Right forelimb (tissue), 1 donor: ENCODE measurements at places on chromosomes 13 and 19.
A peak's percentile ranks its signal among the peaks of the same experiment; 100 is the strongest.

- DNase-seq: peak; percentile 63
Observed at GRCh38 chr19:48419158-48419920, 25.9 kb downstream of the GRIN2D start.

- DNase-seq: peak; percentile 62
Observed at GRCh38 chr19:33621811-33622504, at the start of gene CHST8. Gene CHST8 (plus strand): TSS chr19:33621953. CDS start chr19:33689262, 67,309 bp downstream.

DNA sequence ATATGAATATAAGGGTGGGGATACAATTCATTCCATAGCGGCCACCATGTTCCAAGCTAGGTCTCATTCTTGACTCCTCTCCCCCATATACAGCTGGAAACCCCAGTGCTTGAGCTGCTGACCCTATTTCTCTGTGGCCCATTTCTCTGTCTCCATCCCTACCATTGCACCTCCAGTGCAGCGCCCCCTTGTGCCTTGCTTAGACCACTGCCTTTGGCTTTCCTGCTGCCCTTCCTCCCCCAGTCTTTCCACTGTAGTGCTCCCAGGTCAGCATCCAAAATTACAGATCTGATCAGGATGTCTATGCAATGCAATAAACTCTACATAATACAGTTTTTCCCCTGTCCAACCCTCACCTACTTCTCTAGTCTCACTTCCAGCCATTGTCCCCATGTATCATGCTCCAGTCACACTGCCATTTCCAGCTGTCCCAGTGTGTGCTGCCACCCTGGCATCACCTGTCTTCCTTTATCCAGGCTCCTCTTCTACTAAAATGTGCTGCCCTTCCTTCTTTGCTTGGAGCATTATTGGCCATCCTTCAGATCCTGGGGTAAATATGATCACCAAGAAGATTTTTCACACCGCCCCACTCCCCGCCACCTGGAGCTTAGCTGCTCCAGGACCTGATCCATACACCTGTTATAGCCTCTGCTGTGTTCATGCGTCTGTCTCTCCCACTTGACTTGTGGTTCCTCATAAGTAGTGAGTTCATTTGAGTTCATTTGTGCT lies 199.4 kb upstream of the IPO5 start:
- DNase-seq: no peak

- no peak for DNase-seq
Observed at GRCh38 chr19:2149980-2150793, 1.2 kb downstream of the AP3D1 start.

- DNase-seq: no peak
Observed at GRCh38 chr13:99172951-99173350, 27.7 kb upstream of the UBAC2 start.

GRCh38 chr13:20247403-20247802 lies 15.3 kb upstream of the GJB6 start:
- no peak for DNase-seq

DNA sequence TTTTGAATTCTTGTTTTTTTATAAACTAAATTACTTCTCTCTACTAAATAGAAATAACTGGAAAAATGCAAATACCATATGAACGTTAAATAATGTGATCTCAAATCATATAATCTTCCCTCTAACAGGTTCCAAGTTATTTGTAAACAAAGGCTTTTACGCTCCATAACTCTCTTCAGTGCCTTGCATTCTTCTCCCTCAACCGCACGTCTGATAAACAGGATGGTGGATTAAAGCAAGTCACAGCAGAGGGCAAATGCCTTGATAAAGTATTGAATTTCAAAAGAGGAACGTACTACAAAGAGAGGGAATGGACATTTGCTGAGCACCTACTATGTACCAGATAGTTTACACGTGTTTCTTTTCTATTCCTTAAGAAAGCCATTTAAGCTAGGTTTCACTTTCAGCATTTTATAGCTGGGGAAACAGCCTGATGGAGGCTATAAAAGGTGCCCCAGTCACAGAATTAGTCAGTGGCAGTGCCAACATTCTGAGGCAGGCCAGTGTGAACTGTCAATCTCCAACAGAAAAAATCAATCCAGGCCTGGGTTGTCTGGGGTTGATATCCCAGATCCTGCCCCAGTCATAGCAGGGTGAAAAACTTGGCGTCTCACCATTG lies 15.8 kb downstream of the MRPS31 start:
- DNase-seq: no peak

DNA sequence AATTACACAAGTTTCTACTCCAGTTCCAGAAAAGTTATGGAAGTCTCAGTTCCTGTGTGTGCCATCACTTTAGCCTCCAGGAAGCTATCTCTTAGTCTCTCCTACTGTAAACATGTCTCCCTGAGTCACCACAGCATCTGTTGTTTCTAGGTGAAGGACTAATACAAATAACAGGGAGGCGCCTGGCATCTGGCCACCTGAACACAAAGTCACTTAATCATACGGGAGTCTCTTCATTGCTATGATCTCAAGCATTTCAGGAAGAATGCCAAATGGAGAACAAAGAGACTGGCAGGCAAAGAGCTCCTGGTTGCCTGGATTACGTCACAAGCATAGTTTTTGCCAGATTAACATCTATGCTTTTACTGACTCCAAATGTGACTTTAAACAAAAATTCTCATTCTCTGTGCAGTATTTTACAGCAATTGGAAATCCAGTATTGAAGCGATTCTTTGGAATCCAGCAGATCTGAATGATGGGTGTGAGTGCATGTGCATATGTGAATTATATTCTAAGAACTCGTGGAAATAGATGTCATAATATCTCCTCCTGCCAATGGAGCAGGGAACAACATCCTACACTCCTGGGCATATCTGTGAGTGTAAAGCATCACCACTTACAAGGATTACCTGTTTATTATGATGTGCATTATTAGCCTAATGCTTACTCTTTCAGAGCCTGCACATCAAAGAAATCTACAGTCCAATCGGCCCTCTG lies 572.8 kb downstream of the PCDH9 start:
- DNase-seq: peak; percentile 75

- no peak for DNase-seq
Observed at GRCh38 chr13:100195568-100195967, 106.7 kb downstream of the PCCA start.

GRCh38 chr13:24168979-24169378 lies 8.5 kb downstream of the SPATA13 start:
- no peak for DNase-seq

GRCh38 chr13:77337159-77337558 lies 10.3 kb upstream of the MYCBP2 start:
- DNase-seq: no peak

- no peak for DNase-seq
Observed at GRCh38 chr19:18419699-18420460, 682 bp downstream of the SSBP4 start.

DNA sequence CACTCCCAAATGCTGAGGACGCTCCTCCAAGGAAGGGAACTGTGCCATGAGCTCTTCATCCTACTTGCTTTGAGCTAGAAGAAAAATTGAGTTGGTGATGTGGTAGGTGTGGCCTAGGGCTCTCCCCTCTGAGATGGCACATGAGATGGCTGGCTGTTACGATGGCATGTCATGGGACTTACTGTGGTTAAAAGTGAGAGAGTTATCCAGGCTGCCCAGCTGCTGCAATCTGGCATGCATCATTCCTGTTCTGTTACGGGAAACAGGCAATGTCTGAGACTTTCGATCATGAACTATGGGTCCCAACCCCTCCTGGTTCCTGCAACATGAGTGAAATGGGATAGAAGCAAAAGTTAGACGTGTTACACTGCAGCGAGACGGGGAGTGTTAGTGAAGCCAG lies 93.3 kb upstream of the SLC15A1 start:
- DNase-seq: peak; percentile 58

DNA sequence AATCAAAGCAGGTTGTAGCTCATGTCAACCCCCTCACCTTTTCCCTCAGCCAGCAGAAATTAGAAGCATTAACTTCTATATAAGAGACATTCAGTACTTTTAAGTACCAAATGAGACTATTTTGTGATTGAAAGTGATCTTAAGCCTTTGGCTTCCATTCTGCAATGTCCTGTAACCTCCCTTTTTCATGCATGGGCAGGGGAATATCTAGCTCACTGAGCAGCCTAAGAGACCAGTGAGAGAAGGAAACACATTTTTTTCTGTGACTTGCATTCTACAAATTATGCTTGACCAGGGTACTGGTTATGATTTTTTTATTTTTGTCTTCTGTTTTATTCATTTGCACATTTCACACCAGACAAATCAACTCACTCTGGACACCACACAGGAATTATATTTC lies 369.6 kb downstream of the KCTD12 start:
- DNase-seq: no peak

GRCh38 chr13:66410314-66410713 lies 819.8 kb downstream of the PCDH9 start:
- no peak for DNase-seq

GRCh38 chr19:52138278-52138982 lies 1.3 kb downstream of the ZNF616 start:
- DNase-seq: peak; percentile 62

GRCh38 chr19:3506384-3507340 lies 551 bp downstream of the FZR1 start:
- DNase-seq: peak; percentile 66

GRCh38 chr19:14476673-14477401 lies 1.7 kb upstream of the PTGER1 start:
- DNase-seq: peak; percentile 50

- no peak for DNase-seq
Observed at GRCh38 chr13:63304497-63304896, 1888.8 kb upstream of the PCDH20 start.

GRCh38 chr19:12156223-12157058 lies at the start of gene ZNF625:
Gene ZNF625 (minus strand): TSS chr19:12156734. CDS start chr19:12156558, 176 bp downstream.
- DNase-seq: peak; percentile 91

DNA sequence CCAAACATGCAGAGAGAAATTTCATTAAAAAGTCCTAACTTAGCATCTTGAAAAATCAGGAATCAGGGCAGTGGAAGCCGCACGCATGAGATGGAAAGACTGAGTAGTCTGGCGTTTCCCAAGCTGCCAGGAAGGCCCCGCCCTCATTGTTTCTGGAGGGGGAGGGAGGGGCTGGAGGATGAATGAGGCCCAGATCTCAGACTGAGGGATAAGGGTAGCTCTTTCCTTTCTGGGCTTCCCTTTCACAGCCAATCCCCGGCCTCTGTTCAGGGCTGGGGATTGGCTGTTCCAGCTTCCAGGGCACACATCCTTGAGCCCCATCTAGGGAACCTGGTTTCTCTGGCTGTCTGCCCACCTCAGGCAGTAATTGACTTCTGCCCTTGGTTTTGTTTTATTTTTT lies 7.3 kb downstream of the C19orf53 start:
- DNase-seq: peak; percentile 88

DNA sequence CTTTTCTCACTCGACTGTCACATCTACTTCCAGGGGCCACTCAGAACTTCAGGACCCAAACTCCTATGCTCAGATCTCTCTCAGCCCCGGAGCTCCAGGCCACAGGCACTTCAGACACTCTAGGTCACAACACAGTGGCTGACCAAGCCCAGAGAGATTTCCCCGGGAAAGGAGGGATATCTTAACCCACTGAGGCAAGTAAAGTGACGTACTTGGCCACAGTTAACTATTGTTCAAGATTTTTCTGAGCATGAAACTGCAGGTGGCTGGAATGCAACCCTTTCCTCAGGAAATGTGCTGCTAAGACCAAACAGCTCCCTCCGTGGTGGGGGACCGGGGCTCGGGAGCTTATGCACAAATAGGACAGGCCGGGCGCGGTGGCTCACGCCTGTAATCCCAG lies 23.9 kb downstream of the OPA3 start:
- no peak for DNase-seq

GRCh38 chr19:13207846-13208671 lies 57.8 kb downstream of the IER2 start:
- DNase-seq: peak; percentile 85

GRCh38 chr13:112928972-112929782 lies 39.8 kb upstream of the MCF2L start:
- no peak for DNase-seq

GRCh38 chr13:42924344-42924743 lies 67.7 kb downstream of the EPSTI1 start:
- no peak for DNase-seq

DNA sequence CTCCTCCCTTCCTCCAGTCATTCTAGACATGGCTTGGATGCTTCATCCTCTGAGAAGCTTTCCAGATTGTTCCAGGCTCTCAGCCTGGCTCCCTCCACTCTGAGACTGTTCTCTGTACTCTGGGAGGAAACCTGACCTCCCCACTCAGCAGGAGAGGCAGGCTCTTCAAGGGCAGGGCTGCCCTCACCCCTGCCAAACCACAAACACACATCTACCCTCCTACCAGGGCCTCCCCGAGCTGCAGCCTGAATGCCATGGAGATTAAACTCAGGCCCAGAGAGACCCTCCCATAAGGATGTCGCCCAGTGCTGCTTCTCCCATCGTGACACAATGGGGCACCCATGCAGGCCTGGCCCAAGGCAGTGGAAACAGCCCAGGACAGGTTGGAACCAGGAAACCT lies 16.2 kb downstream of the NUMBL start:
- DNase-seq: no peak
